ENCODE measurements at places on chromosomes 11 and 22.

DNA sequence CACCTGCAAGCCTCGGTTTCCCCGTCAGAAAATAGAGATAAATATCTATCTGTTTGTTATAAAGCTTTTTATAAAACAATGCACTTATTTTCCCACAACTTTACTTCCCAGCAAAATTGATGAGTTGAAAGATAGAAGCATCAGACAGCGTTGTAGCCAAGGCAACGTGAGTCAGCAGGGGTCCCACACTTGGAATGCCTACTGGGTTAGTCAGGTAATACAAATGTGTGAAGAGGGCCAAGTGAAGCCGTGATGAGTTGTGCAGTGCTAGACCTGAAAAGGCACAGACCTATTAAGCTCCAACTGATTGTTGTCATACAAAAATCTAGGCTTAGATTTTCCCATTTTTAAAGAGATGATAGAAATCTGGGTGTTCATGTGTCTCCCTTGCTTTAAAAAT lies 118.7 kb downstream of the PGR start:
- H3K27ac ChIP-seq, result no peak overlapping the region
- H3K27me3 ChIP-seq, result no peaks in the 10 kb centered on the region
- H3K4me3 ChIP-seq, result no peak overlapping the region
- no peak for DNase-seq
- no peaks in the 10 kb centered on the region for H3K4me1 ChIP-seq

DNA sequence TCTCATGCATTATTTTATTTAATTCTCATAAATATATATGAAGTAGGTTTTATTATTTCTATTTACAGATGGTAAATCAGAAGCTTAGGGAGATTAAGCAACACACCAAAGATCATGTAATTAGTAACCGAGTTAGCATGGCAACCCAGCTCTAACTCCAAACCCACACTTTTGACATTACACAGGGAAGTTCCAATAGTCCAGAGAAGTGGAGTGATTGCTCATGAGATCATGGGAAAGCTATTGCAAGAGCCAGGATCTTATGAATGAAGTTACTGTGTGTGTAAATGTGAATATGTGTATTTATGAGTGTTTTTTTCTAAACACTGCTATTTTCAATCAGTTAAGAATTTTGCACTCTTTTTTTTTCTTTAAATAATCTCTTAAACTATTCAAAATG lies 225.8 kb upstream of the KIRREL3 start:
- H3K27ac ChIP-seq, result no peak overlapping the region
- no peaks in the 10 kb centered on the region for H3K36me3 ChIP-seq
- DNase-seq, result no peak

GRCh38 chr11:65043881-65044501 lies 3.0 kb downstream of the SAC3D1 start:
- H3K4me3 ChIP-seq, result no peak overlapping the region
- H3K27ac ChIP-seq, result peak overlapping the region; percentile 13
- H3K36me3 ChIP-seq, result peaks cover 18% of the 10 kb centered on the region

GRCh38 chr22:37230673-37231405 lies 13.2 kb downstream of the RAC2 start:
- H3K4me3 ChIP-seq, result peak overlapping the region; percentile 72
- DNase-seq, result peak; percentile 84
- no peaks in the 10 kb centered on the region for H3K27me3 ChIP-seq
- H3K36me3 ChIP-seq, result peaks cover 84% of the 10 kb centered on the region
- peak overlapping the region; percentile 98 for H3K27ac ChIP-seq

GRCh38 chr22:25030636-25031035 lies 78.1 kb downstream of the KIAA1671 start:
- H3K27me3 ChIP-seq, result peaks cover 2% of the 10 kb centered on the region
- H3K36me3 ChIP-seq, result no peaks in the 10 kb centered on the region
- peaks cover 18% of the 10 kb centered on the region for H3K4me1 ChIP-seq
- H3K27ac ChIP-seq, result no peak overlapping the region
- H3K4me3 ChIP-seq, result no peak overlapping the region

GRCh38 chr11:128734103-128734831 lies 40.4 kb downstream of the FLI1 start:
- H3K4me1 ChIP-seq, result peaks cover 84% of the 10 kb centered on the region
- H3K36me3 ChIP-seq, result peaks cover 43% of the 10 kb centered on the region
- peak overlapping the region; percentile 88 for H3K27ac ChIP-seq
- peak overlapping the region; percentile 85 for H3K4me3 ChIP-seq

DNA sequence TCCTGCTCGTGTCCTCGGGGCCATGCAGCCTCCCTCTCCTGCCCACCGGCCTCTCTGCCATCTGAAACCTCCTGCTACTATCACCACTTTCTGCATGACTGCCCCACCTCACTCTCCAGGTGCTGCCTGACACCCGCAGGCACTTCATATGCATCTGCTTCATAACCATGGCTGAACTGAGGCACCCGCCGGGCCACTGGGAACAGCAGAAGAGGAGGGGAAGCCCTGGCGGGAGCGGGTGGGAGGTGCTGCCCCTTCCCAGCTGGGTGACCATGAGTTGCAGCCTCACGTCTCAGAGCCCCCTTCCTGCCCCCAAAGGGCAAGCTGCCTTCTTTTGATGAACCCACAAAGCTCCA lies 21.7 kb upstream of the PICK1 start:
- H3K4me1 ChIP-seq, result no peaks in the 10 kb centered on the region
- H3K36me3 ChIP-seq, result no peaks in the 10 kb centered on the region
- no peak overlapping the region for H3K27ac ChIP-seq
- no peak for DNase-seq
- no peak overlapping the region for H3K4me3 ChIP-seq

- no peak for DNase-seq
- peaks cover 4% of the 10 kb centered on the region for H3K27me3 ChIP-seq
- peaks cover 7% of the 10 kb centered on the region for H3K36me3 ChIP-seq
- peak overlapping the region; percentile 96 for H3K4me3 ChIP-seq
These were observed 648 bp downstream of the DLG2 start for GRCh38 chr11:85626496-85626895.

DNA sequence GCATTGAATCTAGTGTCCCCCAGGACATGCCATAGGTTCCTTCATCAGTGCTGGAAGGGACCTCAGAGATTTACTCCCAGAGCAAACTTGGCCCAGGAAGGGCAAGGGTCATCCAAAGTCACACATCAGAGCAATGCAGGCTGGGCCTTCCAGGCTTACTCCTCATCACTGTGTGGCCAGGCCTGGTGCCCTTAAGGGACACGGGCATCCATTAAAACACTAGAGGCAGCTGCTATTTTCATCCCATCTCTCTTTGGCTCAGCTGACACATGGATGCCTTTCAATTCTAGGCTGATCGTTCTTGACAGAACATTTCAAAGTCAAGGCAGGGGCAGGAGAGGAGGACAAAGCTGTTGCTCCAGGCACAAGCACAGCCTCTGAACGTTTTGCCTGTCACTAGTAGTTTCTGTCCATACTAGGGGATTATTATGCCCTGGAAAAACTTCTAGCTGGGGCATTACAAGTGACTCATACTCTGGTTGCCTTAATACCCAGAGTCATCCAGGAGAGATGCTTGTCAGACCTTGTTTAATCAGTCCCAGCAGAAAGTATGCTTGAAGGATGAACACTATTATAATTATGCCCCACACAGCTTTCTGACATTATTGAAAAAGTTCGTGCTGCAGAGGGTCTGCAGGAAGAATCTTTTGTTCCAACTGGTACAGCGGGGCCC lies 240.3 kb downstream of the TENM4 start:
- H3K27me3 ChIP-seq, result no peaks in the 10 kb centered on the region
- no peaks in the 10 kb centered on the region for H3K36me3 ChIP-seq
- DNase-seq, result no peak
- no peak overlapping the region for H3K27ac ChIP-seq
- no peaks in the 10 kb centered on the region for H3K4me1 ChIP-seq
- H3K4me3 ChIP-seq, result no peak overlapping the region

DNA sequence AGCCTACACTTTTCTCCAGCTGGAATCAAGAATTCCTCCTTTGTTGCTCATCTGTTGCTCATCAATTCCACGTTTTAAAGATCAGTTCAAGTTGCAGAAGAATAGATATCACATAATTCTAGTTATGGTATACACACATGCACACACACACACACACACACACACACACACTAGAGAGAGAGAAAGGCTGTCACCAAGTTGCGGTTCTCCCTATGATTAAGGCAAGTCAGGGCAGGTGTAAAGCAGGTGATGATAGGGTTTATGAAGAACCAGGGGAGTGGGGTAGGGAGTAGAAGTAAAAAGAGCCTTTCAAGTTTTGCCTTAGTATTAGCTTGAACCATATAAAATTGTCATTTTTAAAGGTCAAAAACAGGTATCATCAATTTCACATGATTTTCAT lies 31.7 kb upstream of the TMPRSS4 start:
- H3K4me3 ChIP-seq, result no peak overlapping the region
- no peak for DNase-seq
- H3K36me3 ChIP-seq, result peaks cover 5% of the 10 kb centered on the region
- H3K27ac ChIP-seq, result peak overlapping the region; percentile 94
- peaks cover 76% of the 10 kb centered on the region for H3K4me1 ChIP-seq

- H3K4me3 ChIP-seq, result no peak overlapping the region
- no peaks in the 10 kb centered on the region for H3K4me1 ChIP-seq
- DNase-seq, result no peak
- H3K27ac ChIP-seq, result no peak overlapping the region
These were observed 706.8 kb downstream of the KCNA4 start for GRCh38 chr11:29309992-29310391.

DNA sequence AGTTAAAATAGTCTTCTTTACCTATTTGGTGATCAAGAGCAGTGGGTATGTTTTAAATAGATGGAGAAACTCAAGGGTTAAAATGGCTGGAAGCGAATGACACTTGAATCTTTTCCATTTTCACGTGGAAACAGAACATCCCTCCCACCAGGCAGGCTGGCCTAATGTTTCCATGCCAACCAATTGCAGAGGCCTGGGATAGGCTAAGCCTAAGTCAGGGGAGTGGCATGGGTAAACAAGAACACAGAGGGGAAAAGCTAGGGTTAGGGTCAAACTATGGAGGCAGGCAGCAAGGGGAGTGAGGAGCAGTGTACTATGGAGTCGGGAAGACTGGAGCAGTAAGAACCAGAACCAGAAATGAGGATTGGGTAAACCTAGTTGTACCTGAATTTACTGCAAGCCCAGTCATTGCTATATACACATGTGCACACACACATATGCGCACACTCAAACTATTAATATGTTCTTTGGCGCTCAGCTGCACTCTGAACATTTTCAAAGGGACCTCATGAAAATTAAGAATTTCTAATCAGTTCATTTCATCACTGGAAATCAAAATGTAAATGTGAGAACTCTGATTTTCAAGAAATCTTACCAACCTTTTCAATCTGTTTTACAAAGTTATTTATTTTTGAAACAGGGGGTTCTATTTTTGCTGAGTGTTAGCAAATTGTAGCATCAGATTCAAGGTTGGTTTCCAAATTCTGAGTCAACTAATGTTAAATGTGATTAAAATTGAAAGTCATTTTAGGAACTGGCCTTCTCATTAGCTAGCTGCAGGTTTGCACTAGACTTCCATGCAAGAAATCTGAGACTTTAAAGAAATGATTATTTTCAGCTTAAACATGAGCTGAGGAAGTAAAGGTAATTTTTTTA lies 327.0 kb upstream of the CCDC90B start:
- H3K4me1 ChIP-seq, result no peaks in the 10 kb centered on the region
- H3K27me3 ChIP-seq, result no peaks in the 10 kb centered on the region
- no peak overlapping the region for H3K4me3 ChIP-seq
- DNase-seq, result no peak
- no peak overlapping the region for H3K27ac ChIP-seq

GRCh38 chr11:1939006-1939625 lies 8.0 kb upstream of the MRPL23 start:
- H3K36me3 ChIP-seq, result no peaks in the 10 kb centered on the region
- H3K4me1 ChIP-seq, result no peaks in the 10 kb centered on the region
- DNase-seq, result peak; percentile 3
- H3K4me3 ChIP-seq, result no peak overlapping the region
- no peak overlapping the region for H3K27ac ChIP-seq
- H3K27me3 ChIP-seq, result no peaks in the 10 kb centered on the region

DNA sequence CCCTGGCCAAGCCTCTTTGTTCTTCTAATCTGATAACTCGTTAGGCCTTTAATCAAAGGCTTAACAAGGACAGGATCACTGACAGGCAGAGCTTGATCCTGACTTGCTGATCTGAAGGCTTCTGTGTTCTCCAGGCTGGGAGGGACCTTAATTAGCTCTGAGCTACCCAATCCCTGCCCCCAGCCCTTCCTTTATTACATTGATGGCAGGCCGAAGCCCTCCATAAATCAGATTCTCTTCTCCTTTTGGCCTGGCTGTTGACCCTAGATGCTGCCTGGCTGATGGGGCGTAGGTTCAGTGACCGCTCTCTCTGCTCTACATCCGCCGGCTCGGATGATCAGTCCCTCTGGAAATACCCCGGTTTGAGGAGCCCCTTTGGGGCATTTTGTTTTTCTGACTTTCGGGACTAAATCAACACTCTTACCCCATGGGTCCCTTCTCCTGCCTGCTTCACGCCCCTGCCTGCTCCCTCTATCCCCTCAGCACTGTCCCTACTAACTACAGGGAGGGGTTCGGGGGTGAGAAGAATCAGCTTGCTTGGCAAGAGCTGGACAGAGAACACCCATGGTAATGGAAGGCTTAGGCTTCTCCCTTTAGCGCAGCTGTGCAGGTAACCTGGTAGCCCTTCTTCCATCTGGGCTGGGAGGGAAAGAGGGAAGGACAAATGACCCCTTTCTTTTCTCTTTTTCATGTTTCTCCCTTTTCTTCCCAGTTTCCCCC lies 10.0 kb upstream of the RRM1 start:
- no peak overlapping the region for H3K4me3 ChIP-seq
- DNase-seq, result no peak
- peaks cover 14% of the 10 kb centered on the region for H3K4me1 ChIP-seq
- H3K36me3 ChIP-seq, result peaks cover 54% of the 10 kb centered on the region
- H3K27ac ChIP-seq, result no peak overlapping the region
- no peaks in the 10 kb centered on the region for H3K27me3 ChIP-seq

- H3K27me3 ChIP-seq, result peaks cover 54% of the 10 kb centered on the region
- no peaks in the 10 kb centered on the region for H3K36me3 ChIP-seq
- no peak for DNase-seq
- H3K4me1 ChIP-seq, result no peaks in the 10 kb centered on the region
- no peak overlapping the region for H3K4me3 ChIP-seq
These were observed 1.1 kb downstream of the FAT3 start for GRCh38 chr11:92225568-92226330.

GRCh38 chr11:66035653-66036333 lies 9.5 kb upstream of the CATSPER1 start:
- no peak for DNase-seq
- H3K27me3 ChIP-seq, result peaks cover 4% of the 10 kb centered on the region
- no peak overlapping the region for H3K4me3 ChIP-seq
- no peaks in the 10 kb centered on the region for H3K36me3 ChIP-seq
- no peak overlapping the region for H3K27ac ChIP-seq
